Fibroblast of skin of scalp (primary cell): ENCODE measurements at places on chromosomes 4 and X.

GRCh38 chr4:165368567-165368966 lies 10.2 kb upstream of the CPE start:
- no peak for DNase-seq

DNA sequence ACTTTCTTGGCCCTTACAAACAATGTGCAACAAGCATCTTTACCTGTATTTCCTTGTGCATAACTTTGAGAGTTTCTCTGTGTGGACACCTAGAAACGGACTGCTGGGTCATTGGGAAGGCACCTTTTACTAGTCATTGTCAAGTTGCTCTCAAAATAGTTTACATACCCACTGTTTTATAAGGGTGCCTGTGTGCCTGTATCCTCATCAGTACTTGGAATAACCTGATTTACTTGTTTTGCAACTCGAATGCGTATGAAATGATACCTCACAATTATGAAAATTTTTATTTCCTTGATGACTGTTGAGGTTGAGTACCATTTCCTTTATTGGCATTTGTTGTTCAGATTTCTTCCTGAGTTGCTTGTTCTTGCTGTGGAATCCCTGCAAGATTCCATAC lies 150.8 kb downstream of the STIM2 start:
- no peak for DNase-seq

DNA sequence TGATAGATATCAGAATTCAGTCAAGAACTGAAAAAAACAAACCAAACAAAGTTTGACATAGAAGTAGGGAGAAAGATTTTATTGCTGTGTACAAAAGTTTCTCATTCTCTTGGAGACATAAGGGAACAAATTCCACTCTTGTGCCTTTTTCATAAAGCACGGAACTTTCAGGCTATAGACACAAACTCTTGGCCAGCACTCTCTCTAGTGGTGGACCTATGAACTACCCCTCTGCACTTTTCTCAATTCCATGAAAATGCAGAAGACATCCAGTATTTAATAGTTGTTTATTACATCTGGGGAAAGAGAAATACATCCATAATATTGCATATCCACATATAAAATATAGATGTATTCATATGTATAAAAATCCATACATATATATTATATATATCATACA lies 291.6 kb upstream of the HS3ST1 start:
- DNase-seq = peak; percentile 51

GRCh38 chr4:28014469-28014868 lies 1153.8 kb downstream of the STIM2 start:
- DNase-seq = no peak

DNA sequence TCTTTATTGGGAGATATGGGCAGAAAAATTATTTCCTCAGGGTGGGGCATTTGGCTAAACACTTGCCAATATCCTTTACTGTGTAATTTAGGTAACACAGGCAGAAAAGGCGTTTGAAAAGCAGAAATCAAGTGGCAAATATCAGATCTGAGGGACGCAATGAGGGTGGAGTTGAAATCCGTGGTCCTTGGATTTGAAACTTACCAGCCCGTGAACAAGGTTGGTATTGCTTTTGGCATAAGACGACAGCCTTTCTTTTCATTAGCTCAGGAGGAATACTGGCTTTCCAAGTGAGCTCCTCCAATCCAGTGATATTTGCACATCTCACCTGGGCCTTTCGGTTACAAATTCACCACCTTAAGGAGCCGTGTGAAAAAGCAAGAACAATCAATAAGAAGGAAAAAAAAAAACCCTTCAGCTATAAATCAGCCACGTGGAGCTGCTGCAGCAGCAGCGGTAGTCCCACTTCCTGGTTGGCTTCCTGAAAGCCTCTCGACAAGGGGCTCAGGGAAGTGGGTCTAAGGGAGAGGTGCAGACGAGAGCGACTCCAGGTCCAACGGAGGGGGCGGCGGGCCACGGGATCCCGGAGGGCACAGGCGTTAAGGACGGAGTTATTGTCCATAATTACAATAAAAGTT lies 734 bp upstream of the GALNT7 start:
- peak; percentile 27 for DNase-seq

GRCh38 chr4:70772929-70773555 lies 51.3 kb downstream of the RUFY3 start:
- no peak for DNase-seq

- no peak for DNase-seq
Observed at GRCh38 chr4:133776503-133776902, 425.1 kb downstream of the PABPC4L start.

GRCh38 chr4:96649536-96649935 lies 809.6 kb downstream of the PDHA2 start:
- DNase-seq = no peak

- no peak for DNase-seq
Observed at GRCh38 chr4:13344216-13344615, 139.9 kb downstream of the RAB28 start.

DNA sequence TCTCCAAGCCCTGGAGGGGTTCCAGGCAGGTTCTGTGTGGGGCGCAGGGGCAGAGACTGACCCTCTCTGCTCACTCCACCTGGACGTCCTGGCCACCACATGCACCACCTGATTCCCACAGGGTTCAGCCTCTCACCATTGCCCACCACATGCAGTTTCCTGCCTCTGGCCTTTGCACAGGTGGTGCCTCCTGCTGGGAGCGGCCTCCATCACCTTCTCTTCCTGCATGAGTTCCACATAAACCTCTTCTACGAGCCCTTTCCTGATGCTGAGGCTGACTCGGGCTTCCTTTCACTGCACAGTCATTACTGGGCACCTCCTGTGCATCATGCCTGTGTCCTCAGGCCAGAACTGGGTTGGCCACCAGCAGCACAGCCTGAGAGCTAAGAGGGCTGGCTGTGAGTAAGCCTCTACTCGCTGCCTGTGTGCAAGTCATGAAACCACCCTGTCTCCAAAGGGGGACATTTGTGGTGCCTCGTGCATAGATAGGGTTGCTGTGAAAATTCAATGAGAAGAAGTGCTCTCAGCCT lies 19.9 kb downstream of the MAN2B2 start:
- DNase-seq = no peak

DNA sequence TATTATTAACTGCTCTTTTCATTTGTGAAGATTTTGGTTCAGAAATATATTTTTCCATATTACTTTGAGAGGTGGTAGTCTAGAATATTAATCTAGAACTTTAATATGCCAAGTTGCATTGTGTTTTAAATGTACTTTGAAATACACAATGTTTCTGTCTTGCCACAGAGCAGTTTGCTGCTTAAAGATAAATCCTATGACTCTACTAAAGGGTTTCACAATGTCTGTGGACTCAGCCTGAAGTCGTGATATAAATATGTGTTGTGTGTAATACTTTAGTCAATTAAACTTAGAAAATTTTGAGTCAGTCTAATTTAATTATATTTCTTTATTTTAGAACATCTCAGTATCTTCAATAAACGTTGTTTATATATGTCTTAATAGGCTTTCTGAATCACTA lies 1771.7 kb upstream of the PCDH7 start:
- DNase-seq = no peak

DNA sequence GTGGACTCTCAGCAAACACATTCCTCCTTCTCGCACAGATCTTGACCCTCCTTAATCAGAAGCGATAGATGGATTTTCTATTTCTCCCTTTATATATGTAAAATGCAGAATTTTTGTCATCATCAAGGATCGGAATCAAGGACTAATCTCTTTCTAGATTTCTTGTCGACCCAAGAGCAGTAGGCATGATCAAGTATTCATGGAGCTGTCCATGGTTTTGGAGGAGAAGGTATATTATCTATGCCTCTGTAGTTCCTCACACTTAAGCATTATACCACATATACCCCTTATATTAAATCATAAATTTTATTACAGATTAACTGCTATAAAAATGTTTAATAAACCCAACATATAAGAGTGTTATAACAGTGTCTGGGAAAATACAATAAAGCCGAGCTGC lies 886.8 kb downstream of the NLGN4X start:
- no peak for DNase-seq

DNA sequence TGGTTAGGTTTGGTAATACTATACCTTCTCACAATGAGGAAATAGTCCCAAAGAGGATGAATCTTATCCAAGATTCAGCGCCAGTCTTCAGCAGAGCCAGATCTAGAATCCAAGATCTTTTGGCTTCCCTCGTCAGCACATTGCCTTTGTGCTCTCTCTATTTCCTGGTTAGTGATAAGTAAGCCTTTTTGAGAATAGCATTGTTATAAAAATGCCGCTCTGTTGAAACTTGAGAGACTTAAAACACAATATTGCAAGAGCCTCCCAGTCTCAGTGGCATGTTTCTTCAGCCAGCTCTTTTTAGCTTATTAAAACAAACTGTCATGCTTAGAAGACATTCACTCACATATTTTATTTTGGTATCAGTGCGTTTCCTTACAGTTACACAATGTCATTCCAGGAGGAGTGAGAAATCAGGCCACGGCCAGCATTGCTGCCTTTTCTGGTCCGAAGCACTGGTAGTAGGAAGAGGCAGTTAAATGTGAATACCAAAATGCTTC lies 141.4 kb downstream of the KLHL8 start:
- DNase-seq = peak; percentile 65

DNA sequence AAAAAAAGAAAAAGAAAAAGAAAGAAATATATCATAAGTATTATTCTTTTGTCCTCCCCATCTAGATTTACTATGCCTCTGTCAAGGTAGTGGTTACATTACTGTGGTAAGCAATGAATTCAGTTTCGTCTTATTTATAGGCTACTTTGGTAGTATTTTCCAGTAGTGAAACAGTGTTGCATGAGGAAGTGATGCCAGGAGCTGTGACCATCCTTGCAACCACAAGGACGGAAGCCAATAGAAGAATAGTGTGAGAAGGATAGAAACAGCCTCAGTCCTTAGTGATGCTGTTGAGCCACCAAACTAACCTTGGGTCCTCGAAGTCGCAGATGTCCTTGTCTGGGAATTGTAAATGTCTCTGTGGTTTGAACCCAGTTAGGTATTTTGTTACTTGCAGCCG lies 328.5 kb downstream of the PPP3CA start:
- no peak for DNase-seq

GRCh38 chr4:146255874-146256273 lies 41.5 kb downstream of the REELD1 start:
- peak; percentile 89 for DNase-seq

DNA sequence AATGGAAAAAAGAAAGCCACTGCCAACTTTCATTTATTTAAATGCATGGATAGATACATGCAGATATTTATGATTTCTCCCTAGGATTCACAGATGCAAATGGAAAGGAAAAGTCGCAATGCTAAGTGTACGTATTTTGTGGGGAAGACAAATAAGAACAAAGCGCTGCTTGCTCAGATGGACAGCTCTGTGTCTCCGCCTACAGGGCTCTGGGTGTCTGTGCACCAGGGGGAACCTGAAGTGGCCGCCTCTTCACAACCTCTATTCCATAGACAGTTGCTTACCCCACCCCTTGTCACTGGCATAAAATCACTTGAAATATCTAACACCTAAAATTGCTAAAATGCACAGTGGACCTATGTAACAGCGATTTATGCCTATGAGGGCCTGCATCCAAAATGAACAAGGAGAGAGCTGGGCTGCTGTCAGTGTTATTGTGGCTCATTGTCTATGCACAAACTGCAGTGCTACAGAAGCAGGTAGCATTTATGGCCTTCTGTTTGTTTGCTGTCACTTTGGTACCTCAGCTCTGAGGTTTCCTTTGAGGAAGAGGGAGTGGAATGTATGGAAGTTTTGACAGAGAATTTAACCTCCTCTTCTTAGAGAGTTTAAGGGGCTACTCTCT lies 58.6 kb upstream of the PAGE1 start:
- peak; percentile 27 for DNase-seq

GRCh38 chr4:577499-578450 lies 1.7 kb upstream of the TMEM271 start:
- peak; percentile 28 for DNase-seq

GRCh38 chrX:31580227-31580626 lies 508.4 kb upstream of the FTHL17 start:
- peak; percentile 63 for DNase-seq

GRCh38 chr4:54064317-54065111 lies at the start of gene CHIC2:
Gene CHIC2, minus strand, starts transcription at chr4:54064605. Its CDS starts 305 bp downstream, at chr4:54064300.
- DNase-seq = peak; percentile 96

GRCh38 chrX:101229170-101229569 lies 9.6 kb downstream of the DRP2 start:
- DNase-seq = peak; percentile 85

DNA sequence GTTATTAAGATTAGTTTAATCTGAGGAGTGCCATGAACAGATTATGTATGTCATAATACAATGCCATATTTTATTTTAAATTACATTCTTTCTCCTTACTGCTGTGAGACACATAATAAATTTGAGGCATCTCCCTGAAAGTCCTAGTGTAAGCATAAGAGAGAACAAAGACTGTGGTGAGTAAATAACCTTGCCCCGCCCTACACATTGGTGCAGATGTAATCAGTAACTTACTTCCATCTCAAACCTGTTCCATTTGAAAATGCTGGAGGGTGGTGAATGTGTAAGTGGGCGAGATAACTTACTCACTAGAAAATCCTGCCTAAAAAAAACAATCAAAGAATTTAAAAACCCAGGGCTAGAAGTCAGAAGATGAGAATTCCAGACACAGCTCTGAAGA lies 338.1 kb upstream of the SLIT2 start:
- DNase-seq = peak; percentile 4

- peak; percentile 91 for DNase-seq
Observed at GRCh38 chr4:5238173-5238572, 186.9 kb downstream of the STK32B start.

DNA sequence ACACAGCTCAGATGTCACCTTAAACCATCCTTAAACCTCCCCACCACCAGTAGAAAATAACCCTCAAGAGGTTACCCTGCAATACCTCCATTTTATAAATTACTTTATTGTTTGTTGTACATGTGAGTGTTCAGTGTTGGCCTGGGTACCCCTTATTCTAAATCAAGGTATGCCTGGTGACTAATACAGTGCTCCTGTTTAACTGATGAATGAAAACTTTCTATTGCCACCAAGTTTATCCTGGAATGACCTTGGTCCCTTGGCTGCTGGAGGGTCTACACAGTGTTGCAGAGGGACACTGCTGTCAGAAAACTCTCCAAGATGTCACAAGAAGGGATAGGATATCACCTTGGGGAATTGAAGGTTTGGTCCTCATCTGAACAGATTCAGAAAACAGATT lies 7.3 kb upstream of the TXLNG start:
- no peak for DNase-seq

DNA sequence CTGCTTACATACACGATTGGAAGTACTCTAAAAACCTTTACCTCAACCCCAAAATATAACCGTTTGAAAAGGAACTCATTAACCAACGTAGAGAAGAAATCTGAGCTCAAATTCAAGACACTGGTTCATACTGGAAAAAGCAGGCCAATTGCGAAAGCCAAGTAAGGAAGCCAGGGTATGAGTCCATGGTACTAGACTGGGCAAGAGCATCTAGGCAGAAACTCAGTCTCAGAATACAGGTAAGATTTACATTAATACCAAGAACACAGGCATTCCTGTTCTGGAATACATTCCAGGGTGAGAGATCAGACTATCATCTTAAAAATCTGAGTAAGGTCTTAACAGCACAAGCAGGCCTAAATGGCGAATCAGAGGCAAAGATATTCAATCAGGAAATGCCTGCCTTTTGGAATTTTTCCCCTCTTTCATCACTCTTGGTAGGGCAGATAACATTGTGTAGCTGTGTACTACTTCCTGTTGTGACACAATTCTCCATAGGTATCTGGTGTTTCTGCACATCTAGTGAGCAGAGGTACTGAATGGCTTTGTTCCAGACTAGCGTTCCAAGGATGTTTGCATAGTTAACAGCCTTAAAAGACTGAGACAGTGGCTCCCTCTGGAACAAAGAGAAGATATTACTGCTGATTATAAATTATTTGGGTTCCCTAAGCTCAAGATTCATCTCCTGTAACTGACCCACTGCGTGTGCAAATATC lies 311.3 kb downstream of the PCDH19 start:
- DNase-seq = peak; percentile 74
